ENCODE measurements at places on chromosomes 3 and 15.
A peak's percentile ranks its signal among the peaks of the same experiment; 100 is the strongest.

DNA sequence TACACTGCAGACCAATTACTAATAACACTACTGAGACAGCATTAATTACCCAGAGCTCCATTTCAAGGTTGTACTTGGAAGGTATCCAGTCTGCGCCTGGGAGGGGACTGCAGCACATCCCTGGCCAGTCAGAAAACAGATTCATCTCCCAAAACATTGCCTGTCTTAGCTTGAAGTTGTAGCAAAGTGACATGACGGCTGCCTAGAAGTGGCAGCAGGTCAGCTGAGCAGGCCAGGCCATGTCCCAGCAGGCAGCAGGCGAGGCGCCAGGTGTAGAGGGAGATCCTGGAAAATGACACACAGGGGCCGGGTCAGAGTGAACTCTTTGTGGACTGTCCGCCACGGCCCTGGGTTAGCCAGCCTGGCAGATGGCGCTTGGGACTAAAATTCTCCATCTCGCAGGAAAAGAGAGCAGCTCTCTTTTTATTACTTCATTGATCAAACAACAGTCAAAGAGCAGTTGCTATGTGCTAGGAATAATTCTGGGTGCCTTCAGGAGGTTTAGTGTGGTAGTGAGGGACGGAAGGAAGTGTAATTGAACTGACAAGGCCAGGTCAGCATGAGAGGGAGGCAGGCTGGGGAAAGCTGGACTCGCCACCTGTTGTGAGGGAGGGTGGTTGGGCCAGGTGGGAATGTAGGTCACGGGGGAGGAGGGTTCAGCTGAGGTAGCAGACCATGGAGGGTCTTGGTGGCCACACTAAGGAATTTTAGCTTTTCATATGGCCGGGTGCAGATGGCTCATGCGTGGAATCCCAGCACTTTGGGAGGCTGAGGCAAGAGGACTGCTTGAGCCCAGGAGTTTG is 1.3 kb upstream of the MAP6D1 start:
- H3K27me3 ChIP-seq, result peaks cover 11% of the 10 kb centered on the region
- peaks cover 10% of the 10 kb centered on the region for H3K4me1 ChIP-seq
- no peak overlapping the region for H3K27ac ChIP-seq
- H3K36me3 ChIP-seq, result peaks cover 15% of the 10 kb centered on the region
- DNase-seq, result no peak

- no peak overlapping the region for H3K27ac ChIP-seq
- H3K4me1 ChIP-seq, result peaks cover 9% of the 10 kb centered on the region
- H3K36me3 ChIP-seq, result peaks cover 24% of the 10 kb centered on the region
- DNase-seq, result no peak
Observed at GRCh38 chr3:12328837-12329462, 40.1 kb downstream of the PPARG start.

GRCh38 chr3:18716821-18717220 is 291.7 kb upstream of the SATB1 start:
- peaks cover 43% of the 10 kb centered on the region for H3K36me3 ChIP-seq
- no peak for DNase-seq
- peak overlapping the region; percentile 42 for H3K4me3 ChIP-seq
- H3K27me3 ChIP-seq, result no peaks in the 10 kb centered on the region

GRCh38 chr15:61943992-61944391 is 116.3 kb downstream of the VPS13C start:
- DNase-seq, result no peak
- H3K36me3 ChIP-seq, result peaks cover 38% of the 10 kb centered on the region
- H3K4me1 ChIP-seq, result no peaks in the 10 kb centered on the region

GRCh38 chr15:45690581-45691260 is 55.9 kb downstream of the SQOR start:
- no peaks in the 10 kb centered on the region for H3K27me3 ChIP-seq
- H3K27ac ChIP-seq, result no peak overlapping the region
- no peak for DNase-seq
- peaks cover 55% of the 10 kb centered on the region for H3K36me3 ChIP-seq

DNA sequence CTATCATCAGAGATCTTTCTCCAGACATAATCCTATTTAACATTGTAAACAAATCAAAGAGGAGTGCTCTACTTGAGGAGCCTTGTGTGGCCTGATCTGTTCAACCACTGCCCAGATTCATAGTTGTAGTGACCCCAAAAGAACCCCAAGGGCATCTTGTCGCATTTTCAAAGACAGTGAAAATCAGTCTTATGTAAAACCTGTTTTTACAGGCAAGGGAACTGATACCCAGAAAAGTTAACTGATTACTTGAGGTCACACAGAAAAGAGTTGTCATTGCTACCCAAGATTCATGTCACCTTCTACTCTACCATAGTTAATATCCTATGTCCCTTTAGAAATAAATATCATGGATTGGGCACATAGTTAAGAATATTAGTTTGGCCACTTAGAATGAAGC is 40.5 kb upstream of the ARPP21 start:
- H3K4me3 ChIP-seq, result no peak overlapping the region
- no peaks in the 10 kb centered on the region for H3K4me1 ChIP-seq
- H3K36me3 ChIP-seq, result no peaks in the 10 kb centered on the region
- no peak for DNase-seq

GRCh38 chr15:25733856-25734679 is 129.1 kb downstream of the ATP10A start:
- H3K27me3 ChIP-seq, result no peaks in the 10 kb centered on the region
- peaks cover 30% of the 10 kb centered on the region for H3K36me3 ChIP-seq
- peaks cover 2% of the 10 kb centered on the region for H3K4me1 ChIP-seq
- no peak overlapping the region for H3K27ac ChIP-seq
- no peak overlapping the region for H3K4me3 ChIP-seq

GRCh38 chr15:63902671-63903035 is 68.9 kb upstream of the HERC1 start:
- H3K4me1 ChIP-seq, result peaks cover 25% of the 10 kb centered on the region
- H3K27me3 ChIP-seq, result no peaks in the 10 kb centered on the region
- no peak for DNase-seq
- no peak overlapping the region for H3K27ac ChIP-seq
- no peak overlapping the region for H3K4me3 ChIP-seq

DNA sequence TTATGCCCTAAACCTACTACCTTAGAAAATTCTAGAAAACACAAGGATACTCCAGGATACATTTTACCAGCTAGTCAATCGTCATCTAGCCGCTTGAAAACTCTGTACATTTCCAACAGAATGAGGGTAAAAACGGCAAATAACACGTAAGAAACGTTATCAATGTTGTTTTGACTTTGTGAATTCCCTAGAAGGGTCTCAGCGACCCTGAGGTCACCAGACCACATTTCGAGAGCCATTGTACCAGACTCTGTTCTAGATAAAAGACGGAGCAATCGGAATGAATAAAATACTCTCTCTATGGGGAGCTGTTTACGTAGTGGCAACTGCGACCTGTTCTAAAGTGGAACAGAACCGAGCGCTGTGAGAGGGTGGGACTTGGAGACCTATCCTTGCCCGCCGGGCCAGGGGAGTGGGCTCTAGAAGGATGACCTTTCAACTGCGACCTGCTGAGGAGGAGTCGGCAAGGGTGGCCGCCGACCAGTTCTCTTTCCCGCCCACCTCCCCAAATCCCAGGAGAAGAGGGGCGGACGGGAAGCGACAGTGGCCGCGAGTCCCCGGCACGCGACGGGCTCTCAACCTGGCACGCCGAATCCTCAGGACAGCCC is 778 bp upstream of the AP4E1 start:
- peak overlapping the region; percentile 99 for H3K27ac ChIP-seq
- H3K36me3 ChIP-seq, result peaks cover 22% of the 10 kb centered on the region
- DNase-seq, result peak; percentile 33
- peaks cover 14% of the 10 kb centered on the region for H3K4me1 ChIP-seq

DNA sequence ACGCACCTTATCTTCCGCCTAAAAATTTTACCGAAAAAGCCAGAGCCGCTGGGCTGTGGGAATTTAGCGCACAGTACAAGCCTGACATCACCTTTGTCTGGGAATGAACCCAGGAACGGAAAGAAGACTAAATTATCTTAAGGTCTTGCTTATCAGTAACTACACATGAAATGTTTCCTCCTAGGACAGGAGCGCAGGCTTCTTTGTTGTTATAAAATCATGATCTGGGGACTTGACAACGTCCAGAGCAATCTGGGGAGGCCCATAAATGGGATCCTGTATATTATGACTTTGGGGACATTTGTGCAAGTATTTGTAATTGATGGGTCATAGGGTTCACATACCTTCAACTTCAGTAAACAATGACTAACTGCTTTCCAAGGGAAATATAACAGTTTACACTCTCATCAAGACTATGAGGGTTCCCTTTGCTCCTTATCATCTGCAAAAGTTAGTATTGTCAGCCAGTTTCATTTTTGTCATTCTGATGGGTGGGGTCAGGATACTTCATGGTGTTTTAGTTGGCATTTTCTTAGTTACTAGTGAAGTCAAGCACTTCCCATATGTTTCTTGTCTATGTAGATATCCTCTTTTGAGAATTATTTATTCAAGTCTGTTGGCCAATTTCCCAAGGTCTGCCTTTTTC is 213.9 kb upstream of the PFN2 start:
- H3K4me1 ChIP-seq, result no peaks in the 10 kb centered on the region
- no peak overlapping the region for H3K27ac ChIP-seq
- no peak overlapping the region for H3K4me3 ChIP-seq
- peaks cover 10% of the 10 kb centered on the region for H3K27me3 ChIP-seq
- DNase-seq, result no peak
- H3K36me3 ChIP-seq, result no peaks in the 10 kb centered on the region

- no peak overlapping the region for H3K27ac ChIP-seq
- DNase-seq, result no peak
- H3K36me3 ChIP-seq, result no peaks in the 10 kb centered on the region
- H3K27me3 ChIP-seq, result peaks cover 18% of the 10 kb centered on the region
- H3K4me3 ChIP-seq, result no peak overlapping the region
Observed at GRCh38 chr15:71295603-71296314, 180.5 kb downstream of the THSD4 start.

DNA sequence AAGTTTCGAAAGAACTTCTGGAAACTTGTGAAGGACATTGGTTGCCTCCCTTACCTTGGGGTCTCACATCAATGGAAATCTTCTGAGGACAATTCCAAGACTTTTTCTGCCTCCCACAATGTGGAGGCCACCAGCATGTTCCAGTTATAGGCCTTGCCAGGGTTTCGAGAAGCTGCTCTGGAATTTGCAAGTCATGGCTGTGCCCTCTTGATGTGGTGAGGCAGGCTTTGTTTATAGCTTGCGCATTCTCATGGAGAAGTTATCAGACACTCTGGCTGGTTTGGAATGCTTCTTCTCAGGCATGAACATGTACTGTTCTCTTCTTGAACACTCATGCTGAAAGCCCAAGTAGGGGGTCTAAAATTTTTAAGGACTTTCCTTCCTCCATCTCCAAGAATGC is 4.1 kb downstream of the CXCR6 start:
- no peak overlapping the region for H3K4me3 ChIP-seq
- H3K4me1 ChIP-seq, result peaks cover 85% of the 10 kb centered on the region
- no peak for DNase-seq
- peaks cover 88% of the 10 kb centered on the region for H3K36me3 ChIP-seq

GRCh38 chr15:73716417-73716816 is 32.2 kb downstream of the CD276 start:
- no peaks in the 10 kb centered on the region for H3K4me1 ChIP-seq
- no peaks in the 10 kb centered on the region for H3K27me3 ChIP-seq
- no peak for DNase-seq

- H3K4me3 ChIP-seq, result no peak overlapping the region
- DNase-seq, result no peak
- no peaks in the 10 kb centered on the region for H3K4me1 ChIP-seq
- no peaks in the 10 kb centered on the region for H3K36me3 ChIP-seq
- no peak overlapping the region for H3K27ac ChIP-seq
- H3K27me3 ChIP-seq, result no peaks in the 10 kb centered on the region
Observed at GRCh38 chr3:162034368-162034767, 537.8 kb downstream of the OTOL1 start.

- DNase-seq, result no peak
- no peaks in the 10 kb centered on the region for H3K4me1 ChIP-seq
- H3K4me3 ChIP-seq, result no peak overlapping the region
- no peaks in the 10 kb centered on the region for H3K27me3 ChIP-seq
- H3K27ac ChIP-seq, result no peak overlapping the region
- no peaks in the 10 kb centered on the region for H3K36me3 ChIP-seq
Observed at GRCh38 chr3:183911763-183912506, 27.3 kb upstream of the PARL start.

DNA sequence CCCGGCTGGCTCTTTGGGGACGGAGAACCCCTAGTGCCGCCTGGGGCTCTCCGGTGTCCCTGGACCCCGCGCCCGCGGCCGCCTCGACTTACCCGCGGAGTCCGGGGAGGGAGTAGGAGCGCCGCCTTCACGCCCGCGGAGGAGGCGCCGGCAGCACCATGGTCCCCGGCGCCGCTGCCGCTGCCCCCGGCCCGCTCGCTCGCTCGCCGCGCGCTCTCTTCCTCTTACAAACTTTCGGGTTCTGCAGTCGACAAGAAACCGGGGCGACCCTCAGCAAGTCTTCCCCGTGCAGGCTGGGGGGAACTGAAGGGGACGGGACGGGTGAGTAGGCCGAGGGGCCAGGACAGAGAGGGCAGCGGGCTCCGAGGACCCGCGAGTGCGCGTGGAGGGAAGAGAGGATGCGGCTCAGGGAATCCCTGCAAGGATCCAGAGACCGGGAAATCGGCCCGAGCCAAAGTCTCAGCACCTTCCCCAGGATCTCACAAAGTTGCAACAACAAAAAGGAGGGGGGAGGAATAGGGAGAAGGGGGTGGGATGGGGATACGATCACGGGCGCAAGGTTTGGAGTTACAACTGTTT is 2.0 kb downstream of the FOXP1 start:
- DNase-seq, result peak; percentile 26
- peak overlapping the region; percentile 95 for H3K27ac ChIP-seq
- H3K4me1 ChIP-seq, result peaks cover 57% of the 10 kb centered on the region
- peak overlapping the region; percentile 91 for H3K4me3 ChIP-seq
- H3K36me3 ChIP-seq, result peaks cover 17% of the 10 kb centered on the region

GRCh38 chr3:143119974-143120715 is 574 bp downstream of the CHST2 start:
- peak overlapping the region; percentile 88 for H3K4me3 ChIP-seq
- peaks cover 10% of the 10 kb centered on the region for H3K27me3 ChIP-seq
- peak; percentile 36 for DNase-seq
- H3K36me3 ChIP-seq, result peaks cover 11% of the 10 kb centered on the region
- peak overlapping the region; percentile 68 for H3K27ac ChIP-seq

GRCh38 chr3:186181901-186182300 is 73.0 kb upstream of the ETV5 start:
- H3K4me3 ChIP-seq, result no peak overlapping the region
- peaks cover 8% of the 10 kb centered on the region for H3K4me1 ChIP-seq

GRCh38 chr3:184066211-184066610 is 13.4 kb downstream of the HTR3C start:
- H3K4me1 ChIP-seq, result no peaks in the 10 kb centered on the region
- no peaks in the 10 kb centered on the region for H3K36me3 ChIP-seq
- no peak overlapping the region for H3K4me3 ChIP-seq
- no peak overlapping the region for H3K27ac ChIP-seq

- H3K36me3 ChIP-seq, result no peaks in the 10 kb centered on the region
- no peak overlapping the region for H3K27ac ChIP-seq
- no peaks in the 10 kb centered on the region for H3K4me1 ChIP-seq
- H3K4me3 ChIP-seq, result no peak overlapping the region
- DNase-seq, result no peak
Observed at GRCh38 chr3:139084176-139084575, 39.5 kb upstream of the PRR23C start.

DNA sequence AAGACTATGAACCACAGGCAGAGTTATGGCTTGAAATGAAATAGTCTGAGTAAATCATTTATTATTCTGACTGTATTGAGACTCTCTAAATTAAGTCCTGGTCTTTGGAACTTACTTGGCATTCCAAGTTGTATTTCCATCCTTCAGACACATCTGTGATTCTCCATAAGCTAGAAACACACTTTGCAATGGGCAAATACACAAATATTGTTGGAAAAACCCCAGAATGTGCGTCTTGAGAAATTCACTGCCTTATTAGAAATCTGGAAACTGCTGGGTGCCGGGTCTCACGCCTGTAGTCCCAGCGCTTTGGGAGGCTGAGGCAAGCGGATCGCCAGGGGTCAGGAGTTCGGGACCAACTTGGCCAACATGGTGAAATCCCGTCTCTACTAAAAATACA is 87.8 kb downstream of the WWTR1 start:
- no peak overlapping the region for H3K27ac ChIP-seq
- no peak for DNase-seq
- H3K4me3 ChIP-seq, result no peak overlapping the region
- H3K4me1 ChIP-seq, result peaks cover 20% of the 10 kb centered on the region
- peaks cover 10% of the 10 kb centered on the region for H3K27me3 ChIP-seq

Measured in activated T-helper 2 cell treated with anti-CD3 and anti-CD28 coated beads, Interferon-gamma antibody, Interleukin-2, Interleukin-4, amounts not matched to agents 10 μg/mL and 5 μg/mL and 100 μg/mL, durations not matched to agents 14 hours and 24 hours and 36 hours (primary cell).